ENCODE measurements at places on chromosomes 6 and 20. TPM values are rescaled to one million over a fixed set of nuclear protein-coding genes. Genes with fewer than 3 reads are reported as not detected.

- no peaks in the 10 kb centered on the region for H3K4me1 ChIP-seq
- H3K27me3 ChIP-seq = no peaks in the 10 kb centered on the region
- H3K27ac ChIP-seq = no peak overlapping the region
- H3K4me3 ChIP-seq = no peak overlapping the region
- no peak for DNase-seq
Observed at GRCh38 chr6:11459079-11459610, 78.4 kb upstream of the TMEM170B start.

- H3K27ac ChIP-seq = peak overlapping the region; percentile 88
- peaks cover 6% of the 10 kb centered on the region for H3K4me1 ChIP-seq
- DNase-seq = no peak
Observed at GRCh38 chr6:170151321-170151771, 139.5 kb downstream of the DLL1 start.

DNA sequence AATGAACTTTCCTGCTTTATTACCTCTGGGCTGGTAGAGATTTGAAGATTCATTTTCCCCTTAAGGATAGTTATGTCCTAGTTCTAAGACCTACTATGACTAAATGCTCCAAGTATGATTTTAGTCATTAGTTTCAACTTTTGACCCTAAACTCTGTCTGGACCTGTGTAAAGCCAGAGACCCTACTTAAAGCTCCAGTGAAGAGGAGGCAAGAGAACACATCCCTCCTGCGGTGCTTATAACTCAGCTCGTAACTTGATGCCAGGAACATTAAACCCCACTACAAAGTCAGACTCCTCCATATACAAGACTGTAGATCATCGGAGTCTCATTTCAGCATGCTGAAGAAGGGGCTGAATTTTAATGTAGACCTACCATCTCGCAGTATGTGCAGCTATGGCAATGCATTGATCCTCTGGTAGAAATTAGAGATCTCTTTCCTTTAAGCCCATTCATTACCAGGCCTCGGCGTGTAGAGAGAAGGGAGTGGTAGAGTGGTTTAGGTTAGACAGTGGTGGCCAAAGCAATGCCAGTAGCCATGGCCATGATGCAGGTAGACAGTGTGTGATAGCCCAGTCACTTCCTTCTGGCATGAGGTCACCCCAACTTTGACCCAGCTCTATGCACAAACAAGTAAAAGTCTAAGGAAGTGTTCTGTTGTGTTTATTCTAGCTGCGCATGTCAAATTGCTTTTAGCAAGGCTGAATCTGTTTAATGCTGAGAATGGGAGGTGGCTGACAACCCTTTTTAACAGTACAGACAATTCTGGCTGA is 34.8 kb upstream of the MYB start:
- no peaks in the 10 kb centered on the region for H3K27me3 ChIP-seq
- H3K36me3 ChIP-seq = no peaks in the 10 kb centered on the region
- no peak overlapping the region for H3K27ac ChIP-seq
- H3K4me1 ChIP-seq = no peaks in the 10 kb centered on the region
- H3K4me3 ChIP-seq = no peak overlapping the region

FILIP1 gene
- 4.3 TPM for total RNA-seq

DNA sequence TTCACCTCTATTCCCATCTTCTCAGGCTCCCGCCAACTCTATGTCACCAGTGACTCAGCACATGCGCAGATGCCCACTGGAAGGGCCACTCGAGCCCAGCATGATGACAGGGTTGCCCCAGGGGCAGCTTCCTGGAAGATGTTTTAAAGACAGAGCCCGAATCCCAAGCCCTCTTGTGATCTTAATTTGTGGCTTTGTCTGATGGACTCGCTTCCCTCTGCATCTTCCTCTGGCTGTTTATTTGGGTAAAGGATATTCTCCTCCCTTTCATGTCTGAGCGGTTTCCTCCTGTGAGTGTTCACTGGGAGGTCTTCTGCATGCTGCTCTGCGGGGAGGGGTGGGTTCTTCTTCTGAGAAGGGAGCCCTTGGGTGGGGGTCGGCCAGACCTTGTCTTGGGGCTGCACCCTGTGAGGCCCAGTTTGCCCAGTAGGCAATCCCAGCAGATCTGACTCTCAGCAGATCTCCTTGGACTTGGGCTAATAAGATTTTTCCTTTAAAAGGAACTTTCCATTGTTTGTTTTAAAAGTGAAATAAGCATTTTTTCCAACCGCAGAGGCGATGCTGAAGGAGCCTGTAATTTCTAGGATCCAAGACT is 401.0 kb downstream of the CDC5L start:
- no peak overlapping the region for H3K27ac ChIP-seq
- no peak overlapping the region for H3K4me3 ChIP-seq
- no peak for DNase-seq

Data from breast epithelium (tissue), 4 donors.